NCI-H2081 treated with DMSO at 0.1 percent for 48 hours (cell line): ENCODE measurements at places on chromosomes 3 and 15.

GRCh38 chr3:13002398-13003124 is 70.7 kb downstream of the IQSEC1 start:
- no peak for DNase-seq

DNA sequence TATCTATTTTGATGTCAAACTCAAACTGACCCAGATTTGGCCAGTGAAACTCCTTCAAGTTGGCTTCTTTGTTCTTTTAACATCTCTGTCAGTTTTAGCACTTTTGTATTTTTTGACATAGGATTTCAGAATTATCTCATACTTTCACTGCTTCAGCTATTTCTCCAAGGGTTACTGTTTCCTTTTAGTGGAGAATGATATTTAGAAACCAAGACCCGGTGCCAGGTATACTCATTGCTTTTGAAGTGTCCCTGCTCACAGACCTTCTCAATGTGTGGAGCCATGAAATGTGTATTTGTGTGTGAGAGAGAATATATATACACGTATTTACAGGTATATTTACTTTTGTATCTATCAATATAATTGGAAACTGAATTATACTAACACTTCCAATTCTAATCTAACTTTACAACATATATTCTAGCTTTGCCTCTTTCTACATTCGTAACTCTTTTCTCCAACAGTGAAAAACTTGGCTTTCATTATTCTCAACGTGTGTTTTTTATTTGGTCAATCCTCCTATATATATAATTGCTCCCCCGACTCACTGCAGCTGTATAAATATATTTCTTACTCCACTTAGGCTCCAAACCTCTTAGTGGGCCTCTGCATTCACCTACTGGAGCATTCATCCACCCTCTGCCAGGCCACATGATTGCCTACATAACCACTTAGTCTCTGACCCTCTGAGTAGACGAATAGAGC is 54.0 kb downstream of the OTOL1 start:
- DNase-seq: peak; percentile 80

- peak; percentile 18 for DNase-seq
Observed at GRCh38 chr15:76393614-76394013, 57.0 kb downstream of the ISL2 start.

GRCh38 chr15:60933900-60934885 is 294.9 kb downstream of the RORA start:
- no peak for DNase-seq

DNA sequence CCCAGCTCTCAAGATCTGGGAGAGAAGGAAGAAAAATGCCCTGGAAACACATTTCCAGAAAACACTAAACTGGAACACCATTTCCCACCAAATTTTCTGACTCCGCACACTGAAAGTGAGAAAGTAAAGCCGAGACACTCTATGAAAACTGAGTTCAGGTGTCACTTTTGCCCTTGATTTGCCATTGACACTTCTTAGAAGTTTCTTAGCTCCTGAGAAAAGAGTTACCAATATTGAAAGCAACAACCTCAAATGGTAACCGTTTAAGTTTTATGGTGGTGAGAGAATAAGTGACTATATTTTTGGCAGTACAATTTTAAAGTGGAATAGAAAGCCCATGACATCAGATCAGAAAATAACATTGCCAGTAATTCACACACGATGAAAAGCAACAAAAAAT is 39.0 kb downstream of the CD86 start:
- DNase-seq: no peak

DNA sequence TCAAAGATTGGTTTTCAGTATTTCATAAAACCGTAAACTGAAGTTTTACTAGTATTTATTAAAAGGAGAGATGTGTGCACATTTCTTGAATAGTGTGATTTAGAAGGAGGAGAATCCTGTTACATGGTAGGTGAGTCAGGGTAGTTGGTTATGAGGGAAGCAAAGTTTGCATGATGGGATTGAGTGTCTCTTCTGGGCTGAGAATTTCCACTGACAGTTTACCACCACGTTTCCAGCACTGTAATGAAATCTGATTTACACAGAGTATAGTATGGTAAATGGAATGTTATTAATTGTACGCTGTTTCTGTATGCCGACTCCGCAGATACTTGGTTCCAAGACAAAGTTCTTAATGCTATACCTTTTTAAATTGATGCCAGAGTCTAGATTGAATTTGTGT is 1.6 kb downstream of the NECTIN3 start:
- DNase-seq: no peak

DNA sequence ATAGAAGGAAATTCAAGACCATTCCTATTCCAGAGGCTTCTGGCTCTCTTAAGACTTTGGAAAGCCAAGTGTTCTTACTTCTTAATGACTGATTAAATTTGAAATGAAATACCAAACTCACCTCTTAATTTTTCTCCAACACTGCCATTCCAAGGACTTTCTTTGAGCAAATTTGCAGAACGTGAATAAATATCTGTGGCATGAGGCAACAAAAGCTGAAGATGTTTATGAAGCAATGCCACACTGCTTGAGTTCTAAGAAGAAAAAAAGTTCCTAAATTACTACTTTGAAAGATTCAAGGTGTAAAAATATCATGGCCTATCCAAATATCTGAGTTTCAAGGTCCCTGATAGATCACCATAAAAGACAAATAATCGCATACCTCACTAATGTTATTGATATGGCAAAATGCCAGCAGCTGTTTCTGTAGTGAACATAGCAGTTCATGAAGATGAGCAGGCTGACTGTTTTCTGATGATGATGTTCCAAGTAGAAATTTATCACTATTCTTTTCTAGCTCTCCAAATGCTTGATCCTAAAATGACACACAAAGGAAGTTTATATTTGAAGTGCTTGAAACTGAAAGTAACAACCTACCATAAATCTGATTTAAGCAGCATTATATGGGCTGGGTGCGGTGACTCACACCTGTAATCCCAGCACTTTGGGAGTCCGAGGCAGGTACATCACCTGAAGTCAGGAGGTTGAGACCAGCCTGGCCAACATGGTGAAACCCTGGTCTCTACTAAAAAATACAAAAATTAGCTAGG is 104.4 kb downstream of the HERC1 start:
- no peak for DNase-seq

- DNase-seq: no peak
Observed at GRCh38 chr3:133894353-133895207, 1.1 kb downstream of the RAB6B start.

- peak; percentile 46 for DNase-seq
Observed at GRCh38 chr15:33292717-33293307, 18.0 kb upstream of the RYR3 start.

DNA sequence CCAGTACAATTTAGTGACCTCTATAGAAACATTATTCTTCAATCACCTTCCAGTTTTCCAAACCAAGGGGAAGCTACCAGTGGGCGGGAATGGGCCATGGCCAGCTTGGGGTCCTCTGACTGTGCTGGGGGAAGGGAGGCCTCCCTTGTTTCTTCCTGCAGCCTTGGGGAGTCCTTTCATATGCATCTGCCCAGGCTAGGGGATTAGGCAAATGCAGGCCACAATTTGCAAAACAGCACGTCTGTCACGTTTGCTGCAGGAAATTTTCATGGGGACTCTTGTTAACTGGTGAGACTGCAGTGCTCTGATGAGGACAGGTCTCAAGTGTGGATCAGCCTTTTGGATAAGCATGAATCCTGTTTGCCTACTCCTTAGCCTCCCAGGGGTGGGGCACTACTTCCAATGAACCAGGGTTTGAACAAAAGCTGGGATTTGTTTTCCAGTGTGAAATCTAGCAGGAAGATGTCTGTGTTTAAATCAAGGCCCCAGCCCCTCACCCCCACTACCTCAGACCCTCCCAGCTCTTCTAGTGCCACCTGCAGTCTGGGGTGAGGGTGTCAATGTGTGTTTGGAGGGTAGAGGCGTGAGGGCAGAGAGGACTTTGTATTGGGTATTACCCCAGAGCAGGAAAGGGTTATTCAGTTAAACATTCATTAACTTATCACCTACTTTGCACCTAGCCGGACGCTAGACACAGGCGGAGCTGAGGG is 219.9 kb downstream of the OPA1 start:
- DNase-seq: no peak

- no peak for DNase-seq
Observed at GRCh38 chr3:126439346-126439967, 36.2 kb downstream of the ZXDC start.

- DNase-seq: no peak
Observed at GRCh38 chr3:157122116-157122515, 37.8 kb downstream of the CCNL1 start.

DNA sequence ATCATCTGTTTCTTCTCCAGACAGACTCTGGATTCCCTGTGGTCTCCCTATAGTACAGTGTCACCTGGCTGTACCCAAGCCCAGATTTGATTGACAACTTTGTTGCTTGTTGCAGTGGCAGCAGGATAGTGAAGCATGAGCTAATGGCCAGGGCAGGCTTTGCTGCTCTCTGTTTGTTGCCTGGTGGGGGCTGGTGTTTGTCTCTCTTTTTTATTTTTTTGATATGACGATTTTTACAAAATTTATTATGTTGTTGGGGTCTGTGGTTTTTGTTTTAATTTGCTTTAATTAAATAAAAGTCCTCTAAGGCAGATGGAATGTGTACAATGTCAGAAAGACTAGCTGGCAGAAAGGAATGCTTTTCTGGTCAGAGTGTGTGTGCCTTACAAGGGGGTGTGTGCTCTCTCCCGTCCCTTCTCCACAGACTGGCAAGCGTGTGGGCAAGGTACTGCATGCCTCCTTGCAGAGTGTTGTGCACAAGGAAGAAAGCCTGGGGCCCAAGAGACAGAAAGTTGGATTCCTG is 15.2 kb upstream of the CLEC3B start:
- no peak for DNase-seq

DNA sequence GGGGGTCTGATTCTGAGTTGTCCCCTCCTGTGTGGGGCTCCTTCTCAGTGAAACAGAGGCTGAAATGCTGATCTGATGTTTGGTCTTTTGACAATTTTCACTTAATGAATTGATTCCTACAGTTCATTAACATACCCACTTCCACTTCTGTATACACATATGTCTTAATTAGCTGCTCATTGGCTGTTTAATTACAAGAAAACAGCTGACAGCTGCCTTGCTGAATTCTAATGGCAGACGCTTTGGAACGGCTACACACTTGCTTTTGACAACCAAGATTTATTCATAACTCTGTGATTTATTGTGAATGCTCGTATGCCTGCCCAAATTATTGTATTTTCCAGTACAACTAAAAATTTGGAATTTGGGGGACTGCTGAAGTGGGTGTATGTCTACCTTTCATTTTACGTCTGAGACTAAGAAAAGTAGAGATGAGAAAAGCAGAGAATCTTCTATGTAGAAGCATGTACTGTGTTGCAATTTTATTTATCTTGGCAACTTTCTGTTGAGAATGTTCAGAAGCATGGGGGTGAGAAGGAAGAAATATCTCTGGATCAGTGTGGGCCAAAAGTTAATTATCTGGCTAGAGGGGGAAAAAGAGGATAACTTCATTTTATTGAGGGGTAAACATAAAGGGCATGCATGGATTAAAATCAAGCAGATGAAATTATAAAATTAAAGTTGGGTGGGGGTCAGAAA is 46.5 kb upstream of the ICE2 start:
- no peak for DNase-seq

GRCh38 chr3:85387913-85388505 is 429.2 kb downstream of the CADM2 start:
- DNase-seq: no peak

- DNase-seq: no peak
Observed at GRCh38 chr3:160346511-160346910, 52.5 kb downstream of the IFT80 start.

DNA sequence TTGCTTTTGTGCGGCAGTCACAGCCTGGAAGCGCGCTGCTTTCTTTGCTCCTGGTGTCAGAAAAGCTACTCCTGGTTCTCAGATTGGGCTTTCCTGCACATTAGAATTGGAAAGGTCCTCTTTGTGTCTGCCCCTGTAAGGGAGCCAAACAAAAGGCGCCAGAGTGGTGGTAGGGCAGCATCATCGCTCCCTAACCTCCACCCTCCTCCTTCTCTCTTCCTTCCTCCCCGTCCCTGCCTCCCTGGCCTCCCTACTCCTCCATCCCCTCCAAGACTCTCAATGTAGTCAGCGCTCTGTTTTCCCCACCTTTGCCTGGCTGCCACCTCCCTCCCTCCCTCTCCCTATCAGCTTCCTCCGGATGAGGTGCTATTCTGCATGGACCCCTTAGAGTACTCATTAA is 65.3 kb downstream of the SH3GL3 start:
- no peak for DNase-seq

DNA sequence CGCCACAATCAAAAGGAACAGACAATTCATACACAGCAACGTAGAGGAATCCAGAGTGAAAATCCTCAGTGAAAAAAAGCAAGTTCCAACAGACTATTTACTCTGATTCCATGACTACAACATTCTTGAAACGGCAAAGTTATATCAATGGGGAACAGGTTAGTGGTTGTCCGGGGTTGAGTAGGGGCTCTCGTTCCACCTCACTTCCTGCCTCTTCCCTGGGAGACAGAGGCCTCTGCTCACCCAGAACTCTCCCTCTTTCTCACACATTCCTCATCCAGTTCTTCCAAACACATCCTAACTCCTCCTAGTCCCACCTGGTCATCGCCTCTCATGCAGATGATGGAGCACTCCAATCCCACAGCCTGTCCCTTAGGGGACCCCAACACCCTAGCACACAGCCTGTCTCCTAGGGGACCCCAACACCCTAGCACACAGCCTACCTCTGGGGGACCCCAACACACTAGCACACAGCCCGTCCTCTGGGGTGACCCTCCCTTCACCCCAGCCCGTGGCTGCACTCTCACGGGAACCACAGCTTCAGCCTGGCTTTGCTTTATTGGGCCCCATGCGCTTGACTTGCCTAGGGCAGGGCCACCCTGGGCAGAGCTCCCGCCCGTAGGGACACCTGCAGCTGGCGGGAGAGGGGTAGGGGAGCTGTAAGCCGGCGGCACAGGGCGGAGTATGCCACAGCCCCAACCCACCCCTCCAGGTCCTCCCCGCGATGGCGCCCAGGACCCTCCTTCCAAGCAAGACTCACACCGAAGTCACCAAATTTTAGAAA is 5.2 kb downstream of the OCA2 start:
- no peak for DNase-seq

DNA sequence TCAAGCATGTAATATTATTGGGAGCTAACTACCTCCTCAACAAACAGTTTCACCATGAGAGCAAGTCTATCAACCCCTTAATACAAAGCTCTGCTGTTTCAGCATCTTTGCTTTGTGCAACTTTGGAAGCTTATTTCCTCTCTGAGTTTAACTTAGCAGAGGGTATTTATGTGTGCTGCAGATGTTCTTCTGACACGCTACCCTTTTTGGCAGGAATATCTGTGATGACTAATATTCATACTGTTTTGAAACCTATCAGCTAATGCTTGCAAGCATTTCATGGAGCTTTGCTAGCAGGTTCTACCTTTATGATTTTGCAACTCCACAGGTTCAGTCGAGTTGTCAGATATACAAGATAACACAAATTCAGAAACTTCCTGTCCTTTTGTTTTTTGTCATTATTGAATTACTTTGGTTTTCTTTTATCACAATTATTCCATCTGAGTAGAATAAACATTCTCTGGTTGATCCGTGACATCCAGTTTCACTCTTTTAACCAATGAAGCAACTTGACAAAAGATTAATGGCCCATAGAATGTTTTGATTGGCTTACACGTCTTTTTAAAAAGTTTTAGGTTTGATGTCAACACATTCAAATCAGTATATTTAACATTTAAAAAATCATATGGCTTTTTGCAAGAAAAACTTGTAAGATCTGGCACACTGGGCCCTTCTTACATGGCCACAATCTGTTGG is 1.7 kb upstream of the SLC9A9 start:
- no peak for DNase-seq
